ENCODE measurements at places on chromosomes 4 and X. TPM values are rescaled to one million over a fixed set of nuclear protein-coding genes. Genes with fewer than 3 reads are reported as not detected.

The MTTP gene
- not detected for total RNA-seq

The PAGE4 gene
- total RNA-seq: not detected

The ADH1A gene
- total RNA-seq: not detected

The MTNR1A gene
- 0.33 TPM for total RNA-seq

The MAGEA4 gene
- not detected for total RNA-seq

The CNGA1 gene
- total RNA-seq: 0.08 TPM

The PAGE1 gene
- not detected for total RNA-seq

The ACE2 gene
- not detected for total RNA-seq

The FAT4 gene
- 1.4 TPM for total RNA-seq

The CHRNA9 gene
- 1.4 TPM for total RNA-seq

The MAMLD1 gene
- 9.3 TPM for total RNA-seq

The ESX1 gene
- not detected for total RNA-seq

The CHIC1 gene
- 5.4 TPM for total RNA-seq

The RAP1GDS1 gene
- total RNA-seq: 26.6 TPM

The MUC7 gene
- total RNA-seq: not detected

The IGFBP7 gene
- total RNA-seq: 207 TPM

The SH3D19 gene
- 25.5 TPM for total RNA-seq

The FAM50A gene
- 116 TPM for total RNA-seq

The MAGEC1 gene
- not detected for total RNA-seq

The RBM46 gene
- not detected for total RNA-seq

The EVC gene
- total RNA-seq: 12.9 TPM

The NDUFB11 gene
- total RNA-seq: 168 TPM

The BMPR1B gene
- 5.0 TPM for total RNA-seq

The LYAR gene
- total RNA-seq: 27.4 TPM

The POF1B gene
- total RNA-seq: 3.3 TPM

The TMEM47 gene
- 0.81 TPM for total RNA-seq

The ITGB1BP2 gene
- 1.0 TPM for total RNA-seq

The CABS1 gene
- total RNA-seq: not detected

The RHOXF2B gene
- total RNA-seq: not detected

The ALB gene
- not detected for total RNA-seq

The HPGDS gene
- not detected for total RNA-seq

The GPM6B gene
- not detected for total RNA-seq

The GUCY1A1 gene
- total RNA-seq: not detected

The TBX22 gene
- not detected for total RNA-seq

The PLAC1 gene
- total RNA-seq: 0.53 TPM

The EVC2 gene
- total RNA-seq: 2.7 TPM

The NWD2 gene
- total RNA-seq: not detected

The PPARGC1A gene
- 0.14 TPM for total RNA-seq

The P2RY4 gene
- not detected for total RNA-seq

The PRSS12 gene
- total RNA-seq: 0.24 TPM

The IL15 gene
- total RNA-seq: 12.5 TPM

The YY2 gene
- 2.8 TPM for total RNA-seq

The RENBP gene
- 0.10 TPM for total RNA-seq

The GPR50 gene
- total RNA-seq: 0.17 TPM

The DCAF16 gene
- total RNA-seq: 6.3 TPM

The MAGED4B gene
- total RNA-seq: 6.9 TPM

The YIPF7 gene
- 0.21 TPM for total RNA-seq

The STOX2 gene
- 3.0 TPM for total RNA-seq

The DMP1 gene
- not detected for total RNA-seq

The ENAM gene
- total RNA-seq: not detected

The KIF4A gene
- 23.9 TPM for total RNA-seq

The MAGEE1 gene
- 4.9 TPM for total RNA-seq

The CACNA1F gene
- not detected for total RNA-seq

The SPIN4 gene
- 5.4 TPM for total RNA-seq

The CT45A5 gene
- not detected for total RNA-seq

The FDCSP gene
- total RNA-seq: not detected

The GAGE13 gene
- total RNA-seq: not detected

The DCAF8L2 gene
- total RNA-seq: not detected

The ADAM29 gene
- not detected for total RNA-seq
